ENCODE measurements at places on chromosomes 12 and 14.

GRCh38 chr14:52365071-52365470 is 51.0 kb downstream of the PTGER2 start:
- no peak for DNase-seq

DNA sequence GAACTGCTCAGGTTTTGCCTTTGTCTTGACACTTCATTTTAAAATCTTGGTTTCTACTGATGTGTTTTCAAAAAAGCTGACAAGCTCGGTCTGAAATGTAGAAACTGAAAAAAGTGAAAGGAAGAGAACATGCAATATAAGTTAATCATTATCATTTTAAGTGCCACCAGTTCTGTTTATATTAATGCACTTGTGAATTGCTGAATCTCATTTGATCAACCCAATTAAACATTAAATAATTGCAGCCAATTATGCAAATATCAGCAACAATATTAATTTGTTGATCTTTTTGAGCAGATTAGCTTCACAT is 133.8 kb downstream of the BCAT1 start:
- DNase-seq, result no peak

GRCh38 chr14:105944632-105945610 is 418.5 kb downstream of the TMEM121 start:
- DNase-seq, result no peak

DNA sequence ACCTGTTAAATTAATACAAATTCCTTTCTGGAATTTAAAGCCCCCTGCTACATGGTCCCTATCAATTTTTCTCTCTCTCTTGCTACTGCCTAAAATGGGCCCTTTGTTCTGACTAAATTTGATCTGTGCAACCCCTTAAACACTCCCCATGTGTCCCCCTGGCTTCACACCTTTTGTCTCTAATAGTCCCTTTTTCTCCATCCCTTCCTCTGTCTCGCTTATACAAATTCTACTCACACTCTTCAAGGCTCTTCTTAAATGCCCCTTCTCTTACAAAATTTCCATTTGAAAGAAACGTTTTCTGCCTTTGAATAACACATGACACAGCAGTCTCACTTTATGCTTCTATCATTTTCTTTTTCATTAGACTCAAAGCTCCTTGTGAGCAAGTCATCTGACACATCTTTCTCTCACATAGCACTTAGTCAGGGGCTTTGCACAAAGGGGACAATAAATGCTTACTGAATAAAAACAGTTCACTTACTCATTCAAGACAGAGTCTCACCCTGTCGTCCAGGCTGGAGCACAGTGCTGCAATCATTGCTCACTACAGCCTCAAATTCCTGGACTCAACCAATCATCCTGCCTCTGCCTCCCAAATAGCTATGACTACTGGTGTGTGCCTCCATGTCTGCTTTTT is 41.5 kb upstream of the NR2C1 start:
- no peak for DNase-seq

DNA sequence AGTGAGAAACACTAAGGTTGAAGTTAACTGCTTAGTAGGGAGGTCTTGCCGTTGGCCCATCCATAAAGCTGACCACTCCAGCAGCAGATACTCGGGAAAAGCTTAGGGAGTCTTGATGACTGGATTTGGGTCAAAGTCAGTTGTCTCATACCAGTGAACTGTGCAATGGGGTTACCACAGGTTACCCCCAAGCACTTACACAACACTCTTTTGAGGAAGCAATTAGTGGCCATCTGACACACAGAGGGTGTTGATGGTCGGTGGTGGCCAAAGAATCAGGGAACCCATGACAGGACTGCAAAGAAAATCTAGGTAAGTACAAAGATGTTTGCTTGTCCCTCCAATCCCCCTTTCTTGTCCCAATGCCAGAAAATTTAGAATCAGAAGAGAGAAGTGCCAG is 410.2 kb downstream of the APAF1 start:
- no peak for DNase-seq

- no peak for DNase-seq
Observed at GRCh38 chr12:52473768-52474167, at the start of gene KRT6C. Gene KRT6C, minus strand, starts transcription at chr12:52473805. Its CDS starts 68 bp downstream, at chr12:52473737.

- DNase-seq, result no peak
Observed at GRCh38 chr14:96252999-96253539, 2.9 kb upstream of the BDKRB1 start.

GRCh38 chr14:105776924-105777323 is 250.5 kb downstream of the TMEM121 start:
- no peak for DNase-seq

GRCh38 chr12:130977743-130978095 is 24.0 kb downstream of the ADGRD1 start:
- DNase-seq, result no peak

DNA sequence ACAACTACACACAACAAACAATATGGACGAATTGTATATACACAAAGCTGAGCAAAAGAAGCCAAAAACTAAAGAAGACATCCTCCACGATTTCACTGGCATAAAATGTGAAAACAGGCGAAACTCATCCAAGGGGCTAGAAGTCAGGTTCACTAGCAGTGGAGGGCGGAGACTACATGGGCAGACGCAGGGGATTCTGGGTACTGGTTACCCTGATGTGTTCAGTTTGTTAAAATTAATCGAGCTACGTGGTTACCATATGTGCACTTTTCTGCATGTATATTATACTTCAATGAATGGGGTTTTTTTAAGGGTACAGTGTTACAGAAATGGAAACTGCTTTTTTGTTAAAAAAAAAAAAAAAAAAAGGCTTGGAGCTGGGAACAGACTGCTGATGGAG is 12.3 kb downstream of the KDM2B start:
- no peak for DNase-seq

- DNase-seq, result no peak
Observed at GRCh38 chr14:99737956-99738667, 54.0 kb downstream of the CYP46A1 start.

DNA sequence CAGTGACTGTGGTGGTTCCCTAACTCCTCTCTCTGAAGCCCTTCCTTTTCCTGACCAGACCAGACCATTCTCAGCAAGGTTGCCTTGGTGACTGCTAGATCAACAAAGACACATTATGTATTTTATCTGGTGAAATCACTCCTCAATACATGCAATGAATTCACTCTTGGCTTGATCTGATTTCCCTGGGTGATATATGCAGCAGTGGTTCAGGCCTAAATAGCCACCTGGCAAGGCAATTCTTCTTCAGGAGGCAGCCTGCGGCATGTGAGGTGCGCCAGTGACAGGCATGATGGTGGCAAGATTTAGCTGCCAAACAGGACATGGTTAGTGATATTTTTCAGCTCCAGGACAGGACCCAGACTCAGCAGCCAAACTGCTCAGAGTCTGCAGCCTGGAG is 350.3 kb upstream of the CCDC196 start:
- DNase-seq, result no peak
